ENCODE measurements at places on chromosomes 2 and 18.

DNA sequence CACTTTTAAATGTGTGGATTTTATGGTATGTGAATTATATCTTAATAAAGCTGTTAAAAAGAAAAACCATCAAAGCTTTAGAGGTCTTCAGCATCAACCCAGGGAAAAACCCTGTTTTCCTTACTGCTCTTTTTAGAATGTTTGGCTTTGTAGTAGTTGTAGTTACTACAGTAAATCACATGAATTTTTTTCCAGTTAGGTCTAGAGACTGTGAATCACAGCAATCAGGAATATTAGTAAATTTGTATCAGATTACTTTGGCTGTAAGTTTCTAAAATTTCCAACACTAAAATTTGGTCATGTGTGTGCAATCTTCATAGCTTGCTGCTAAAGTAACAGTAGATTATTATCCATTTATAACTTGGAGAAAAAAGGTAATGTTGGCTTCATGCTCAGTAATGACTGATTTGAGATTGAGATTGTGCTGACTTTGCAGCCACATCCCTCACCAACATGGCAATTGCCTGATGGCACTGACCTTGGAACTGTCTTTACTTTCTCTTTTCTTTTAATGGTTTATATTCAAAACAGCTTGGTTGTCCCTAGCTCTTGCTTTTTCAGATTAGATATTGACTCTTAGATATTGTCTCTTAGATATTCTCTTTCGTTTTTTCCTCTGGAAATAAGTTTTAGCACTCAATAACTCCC, 41.1 kb downstream of the LCLAT1 start:
- no peaks in the 10 kb centered on the region for H3K36me3 ChIP-seq
- H3K27me3 ChIP-seq, result no peaks in the 10 kb centered on the region
- no peak for DNase-seq
- no peaks in the 10 kb centered on the region for H3K4me1 ChIP-seq

GRCh38 chr18:22703883-22704585, 229.1 kb upstream of the RBBP8 start:
- H3K27me3 ChIP-seq, result no peaks in the 10 kb centered on the region
- no peak for DNase-seq
- H3K4me3 ChIP-seq, result no peak overlapping the region

- H3K36me3 ChIP-seq, result no peaks in the 10 kb centered on the region
- DNase-seq, result peak; percentile 54
- peaks cover 11% of the 10 kb centered on the region for H3K4me1 ChIP-seq
- no peak overlapping the region for H3K4me3 ChIP-seq
- no peak overlapping the region for H3K27ac ChIP-seq
- no peaks in the 10 kb centered on the region for H3K27me3 ChIP-seq
These were observed 111.8 kb downstream of the B3GNT2 start for GRCh38 chr2:62307469-62308389.

- DNase-seq, result no peak
- no peaks in the 10 kb centered on the region for H3K36me3 ChIP-seq
- no peaks in the 10 kb centered on the region for H3K4me1 ChIP-seq
- H3K27ac ChIP-seq, result no peak overlapping the region
- H3K4me3 ChIP-seq, result no peak overlapping the region
These were observed 502.3 kb downstream of the PID1 start for GRCh38 chr2:228768818-228769217.

DNA sequence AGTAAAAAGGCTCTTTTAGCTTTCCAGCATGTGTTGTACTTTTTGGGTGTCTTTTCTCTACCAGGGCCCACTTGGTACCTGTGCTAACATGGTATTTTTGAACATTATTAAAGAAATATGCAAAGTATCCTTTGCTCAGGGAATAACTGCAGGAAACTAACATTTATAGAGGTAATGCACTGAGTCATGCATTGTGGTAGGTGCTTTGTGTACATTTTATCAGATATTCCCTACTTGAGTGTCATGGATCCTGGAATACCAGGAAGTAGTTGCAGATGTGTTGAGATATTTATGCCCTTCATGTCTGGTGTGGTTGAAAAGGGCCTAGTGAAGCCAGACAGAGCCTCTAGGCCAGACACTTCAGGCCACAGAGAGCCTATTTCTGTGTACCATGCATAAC, 215.5 kb upstream of the CYRIA start:
- H3K36me3 ChIP-seq, result no peaks in the 10 kb centered on the region
- no peaks in the 10 kb centered on the region for H3K27me3 ChIP-seq
- no peak for DNase-seq
- no peak overlapping the region for H3K27ac ChIP-seq
- no peaks in the 10 kb centered on the region for H3K4me1 ChIP-seq

- no peak for DNase-seq
- no peaks in the 10 kb centered on the region for H3K4me1 ChIP-seq
- H3K4me3 ChIP-seq, result no peak overlapping the region
- H3K36me3 ChIP-seq, result no peaks in the 10 kb centered on the region
- H3K27ac ChIP-seq, result no peak overlapping the region
These were observed 1335.2 kb upstream of the ZEB2 start for GRCh38 chr2:145855142-145855541.

DNA sequence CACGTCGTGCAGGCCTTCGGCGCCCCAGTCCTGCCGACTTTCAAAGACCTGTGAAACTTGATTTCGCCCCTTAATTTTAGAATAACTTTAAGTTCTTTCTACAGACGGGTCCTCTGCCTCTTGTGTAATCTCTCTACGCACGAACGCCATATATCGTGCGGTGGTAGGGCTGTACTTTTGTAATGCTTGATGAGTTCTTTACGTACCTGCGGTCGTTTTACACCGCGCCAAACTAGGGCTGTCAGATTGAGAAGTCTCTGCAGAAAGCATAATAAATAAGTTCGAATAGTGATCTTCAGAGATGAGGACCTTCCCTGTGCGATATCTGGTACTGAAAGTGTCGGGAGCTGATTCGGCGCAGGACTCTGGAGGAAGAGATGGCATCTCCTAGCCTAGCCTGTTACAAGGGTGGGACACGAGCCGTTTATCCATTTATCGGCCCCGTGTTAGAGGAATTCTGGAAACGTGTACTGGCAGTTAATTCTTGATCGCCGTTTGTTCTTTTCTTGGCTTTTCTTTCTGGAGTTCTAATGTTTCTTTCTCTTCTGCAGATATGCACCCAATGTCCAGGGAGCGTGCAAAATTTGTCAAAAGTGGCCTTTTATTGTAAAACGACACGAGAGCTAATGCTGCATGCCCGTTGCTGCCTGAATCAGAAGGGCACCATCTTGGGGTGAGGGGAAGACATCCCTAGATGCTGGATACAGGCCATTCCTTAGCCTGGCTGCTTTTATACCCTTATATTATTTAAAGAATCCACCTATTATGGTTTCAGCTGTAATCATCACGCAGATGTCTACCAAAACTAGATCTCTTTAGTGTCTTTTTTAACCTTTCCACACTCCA, 781 bp upstream of the SLC5A6 start:
- H3K27me3 ChIP-seq, result no peaks in the 10 kb centered on the region
- H3K4me3 ChIP-seq, result peak overlapping the region; percentile 88
- DNase-seq, result no peak
- H3K4me1 ChIP-seq, result peaks cover 6% of the 10 kb centered on the region

- H3K27me3 ChIP-seq, result no peaks in the 10 kb centered on the region
- no peak overlapping the region for H3K4me3 ChIP-seq
- no peaks in the 10 kb centered on the region for H3K4me1 ChIP-seq
These were observed 1544.4 kb downstream of the LRP1B start for GRCh38 chr2:140586379-140586778.

DNA sequence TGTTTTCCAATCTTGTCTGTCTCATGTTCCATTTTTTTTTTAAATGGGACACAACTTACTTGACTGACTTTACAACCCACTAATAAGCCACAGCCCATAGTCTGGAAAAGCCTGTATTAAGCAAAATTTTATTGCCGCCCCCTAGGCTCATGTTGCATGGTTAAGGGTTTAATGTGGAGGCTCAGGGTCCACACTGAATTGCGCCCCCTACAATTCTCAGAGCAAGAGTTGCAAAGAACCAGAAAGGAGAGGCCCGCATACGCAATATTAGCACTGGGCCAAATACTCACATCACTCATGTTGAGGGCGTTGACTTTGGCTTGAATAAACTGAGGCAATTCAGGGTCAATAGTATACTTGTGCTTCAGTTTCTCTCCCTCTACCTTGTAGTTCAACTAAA, 65.5 kb downstream of the NEB start:
- no peak for DNase-seq
- no peak overlapping the region for H3K27ac ChIP-seq
- H3K27me3 ChIP-seq, result no peaks in the 10 kb centered on the region
- H3K36me3 ChIP-seq, result no peaks in the 10 kb centered on the region
- no peaks in the 10 kb centered on the region for H3K4me1 ChIP-seq

GRCh38 chr2:145909175-145909755, 1389.3 kb upstream of the ZEB2 start:
- no peaks in the 10 kb centered on the region for H3K36me3 ChIP-seq
- H3K27me3 ChIP-seq, result no peaks in the 10 kb centered on the region
- H3K4me1 ChIP-seq, result no peaks in the 10 kb centered on the region
- H3K4me3 ChIP-seq, result no peak overlapping the region
- H3K27ac ChIP-seq, result no peak overlapping the region

DNA sequence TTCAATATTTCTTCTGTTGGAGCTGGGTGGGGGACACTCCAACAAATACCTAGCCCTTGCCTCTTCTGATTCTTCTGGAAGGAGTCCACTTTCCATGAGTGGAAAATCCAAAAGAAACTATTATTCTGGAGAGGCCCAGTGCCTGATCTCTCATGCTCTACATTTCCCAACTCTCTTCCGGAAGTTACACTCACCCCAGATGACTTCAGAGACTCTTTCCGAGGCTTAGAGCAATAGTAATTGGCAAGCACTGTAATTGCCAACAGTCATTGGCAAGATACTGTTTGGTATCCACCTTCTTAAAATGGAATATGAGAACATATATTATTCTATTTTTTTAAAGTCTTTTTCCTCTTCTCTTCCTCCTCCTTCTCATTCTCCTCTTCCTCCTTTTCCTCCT, 60.5 kb upstream of the CYRIA start:
- H3K4me3 ChIP-seq, result no peak overlapping the region
- H3K36me3 ChIP-seq, result no peaks in the 10 kb centered on the region
- H3K27me3 ChIP-seq, result no peaks in the 10 kb centered on the region
- H3K27ac ChIP-seq, result no peak overlapping the region
- no peak for DNase-seq

GRCh38 chr2:144822966-144823365, 303.0 kb upstream of the ZEB2 start:
- H3K4me1 ChIP-seq, result no peaks in the 10 kb centered on the region
- no peak for DNase-seq
- H3K36me3 ChIP-seq, result no peaks in the 10 kb centered on the region
- no peaks in the 10 kb centered on the region for H3K27me3 ChIP-seq
- H3K27ac ChIP-seq, result no peak overlapping the region

DNA sequence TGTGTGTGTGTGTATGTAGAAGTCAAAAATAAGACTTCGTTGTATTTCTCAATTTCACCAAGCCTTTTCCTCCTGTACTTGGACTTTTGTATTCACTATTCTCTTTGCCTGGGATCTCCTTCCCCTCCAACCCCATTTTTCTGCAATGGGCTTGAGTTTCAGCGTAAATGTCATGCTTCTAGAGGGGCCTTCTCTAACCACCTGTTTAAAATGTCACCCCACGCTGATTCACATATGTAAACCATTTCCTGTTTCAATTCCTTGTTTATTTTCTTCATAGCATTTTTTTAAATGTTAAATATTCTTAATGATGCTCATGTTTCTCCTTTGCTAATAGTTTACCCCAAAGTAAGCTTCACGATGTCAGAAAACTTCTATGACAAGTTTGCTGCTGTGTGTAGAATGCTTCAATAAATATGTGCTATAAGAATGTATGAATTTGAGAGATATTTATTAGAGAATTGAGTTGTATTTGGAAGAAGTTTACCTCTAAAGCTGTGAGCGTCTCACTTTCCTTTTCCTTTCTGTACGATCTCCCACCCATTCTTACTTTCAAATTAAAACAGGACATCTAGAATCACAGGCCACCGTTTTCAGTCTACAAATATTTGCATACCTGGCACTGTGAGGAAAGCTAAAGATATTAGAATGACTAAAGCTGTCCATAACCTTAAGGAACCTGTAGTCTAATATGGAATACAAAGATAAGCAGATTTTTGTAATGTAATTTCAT, 762.4 kb downstream of the LRRTM4 start:
- no peak for DNase-seq
- no peaks in the 10 kb centered on the region for H3K4me1 ChIP-seq
- no peak overlapping the region for H3K27ac ChIP-seq
- no peak overlapping the region for H3K4me3 ChIP-seq
- no peaks in the 10 kb centered on the region for H3K36me3 ChIP-seq

GRCh38 chr18:317618-318017, 49.8 kb upstream of the THOC1 start:
- no peak overlapping the region for H3K27ac ChIP-seq
- H3K4me3 ChIP-seq, result no peak overlapping the region
- H3K27me3 ChIP-seq, result no peaks in the 10 kb centered on the region
- no peak for DNase-seq
- no peaks in the 10 kb centered on the region for H3K36me3 ChIP-seq

DNA sequence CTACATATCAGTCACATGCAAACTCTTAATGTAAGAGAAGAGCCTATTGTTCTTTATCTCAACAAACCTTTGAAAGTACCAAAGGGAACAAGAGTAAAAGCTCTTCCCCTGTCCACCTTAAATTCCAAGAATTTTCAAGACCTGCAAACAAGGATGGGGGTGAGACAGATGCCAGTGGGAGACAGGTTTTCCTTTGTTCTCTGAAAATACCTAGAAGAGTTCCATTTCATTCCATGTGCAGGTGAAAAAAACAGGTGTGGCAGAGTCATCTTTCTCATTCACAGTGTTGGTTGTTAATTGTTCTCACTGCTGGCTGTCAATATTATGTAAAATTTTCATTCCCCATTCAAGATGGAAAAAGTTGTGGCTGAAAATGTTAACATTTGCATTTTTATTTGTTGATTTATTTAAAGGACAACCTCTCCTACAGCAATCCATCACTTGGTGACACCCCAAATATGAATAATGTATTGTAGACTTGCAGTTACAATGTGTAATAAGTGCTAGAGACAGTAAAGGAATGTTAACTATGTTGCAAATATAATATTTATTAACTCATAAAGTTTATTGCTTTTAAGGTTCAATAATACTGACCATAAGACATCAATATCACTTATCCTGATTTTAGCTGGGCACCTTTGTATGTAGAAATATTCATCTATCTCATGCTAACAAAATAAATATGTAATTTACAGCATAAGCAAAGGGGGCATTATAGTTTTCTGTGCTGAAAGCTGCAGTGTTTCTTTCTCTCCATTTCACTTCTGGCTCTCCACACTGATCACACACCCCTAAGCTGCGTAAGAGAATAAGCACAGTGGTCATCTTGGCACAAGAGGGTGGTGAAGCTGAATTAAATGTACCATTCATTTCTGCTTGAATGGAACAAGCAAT, 347.0 kb downstream of the KIAA1328 start:
- DNase-seq, result no peak
- H3K36me3 ChIP-seq, result no peaks in the 10 kb centered on the region
- no peaks in the 10 kb centered on the region for H3K27me3 ChIP-seq
- no peaks in the 10 kb centered on the region for H3K4me1 ChIP-seq
- no peak overlapping the region for H3K27ac ChIP-seq

DNA sequence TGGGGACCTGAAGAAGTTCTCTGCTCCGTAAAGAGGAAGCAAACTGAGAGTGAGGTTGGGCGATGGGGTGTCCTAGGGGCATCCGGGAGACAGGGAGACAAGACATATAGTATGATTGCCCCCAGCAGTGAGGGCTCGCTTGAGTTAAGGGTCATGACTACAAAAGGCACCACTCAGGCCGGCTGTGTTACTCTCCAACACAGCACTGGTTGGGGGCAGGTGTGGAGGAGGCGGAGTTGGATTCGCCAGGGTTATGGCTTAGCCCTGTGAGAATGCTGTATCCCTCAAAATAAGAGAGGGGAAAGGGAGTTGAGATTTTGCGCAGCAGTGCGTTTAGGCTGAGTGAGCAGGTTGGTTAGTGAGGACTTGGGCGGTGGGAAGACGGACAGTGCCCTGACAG, 12.0 kb downstream of the DYSF start:
- no peaks in the 10 kb centered on the region for H3K36me3 ChIP-seq
- no peak overlapping the region for H3K4me3 ChIP-seq
- no peaks in the 10 kb centered on the region for H3K27me3 ChIP-seq
- no peak for DNase-seq
- no peak overlapping the region for H3K27ac ChIP-seq
- no peaks in the 10 kb centered on the region for H3K4me1 ChIP-seq
